ENCODE measurements at places on chromosomes 3 and 15.

GRCh38 chr3:62007036-62007435 is 366.3 kb downstream of the FEZF2 start:
- DNase-seq = no peak

GRCh38 chr15:45126535-45127158 is 3.0 kb downstream of the DUOXA1 start:
- no peak for DNase-seq

GRCh38 chr15:89367485-89368451 is 33.1 kb upstream of the POLG start:
- no peak for DNase-seq

- DNase-seq = no peak
Measured at GRCh38 chr3:36477655-36478054, 97.4 kb downstream of the STAC start.

GRCh38 chr3:71087143-71088018 is 496.1 kb downstream of the FOXP1 start:
- no peak for DNase-seq

GRCh38 chr15:56672721-56673120 is 60.6 kb downstream of the ZNF280D start:
- DNase-seq = no peak

- DNase-seq = no peak
Measured at GRCh38 chr3:105979961-105980360, 111.1 kb upstream of the CBLB start.

- DNase-seq = peak; percentile 66
Measured at GRCh38 chr3:58899159-58899952, 150.5 kb downstream of the CFAP20DC start.

DNA sequence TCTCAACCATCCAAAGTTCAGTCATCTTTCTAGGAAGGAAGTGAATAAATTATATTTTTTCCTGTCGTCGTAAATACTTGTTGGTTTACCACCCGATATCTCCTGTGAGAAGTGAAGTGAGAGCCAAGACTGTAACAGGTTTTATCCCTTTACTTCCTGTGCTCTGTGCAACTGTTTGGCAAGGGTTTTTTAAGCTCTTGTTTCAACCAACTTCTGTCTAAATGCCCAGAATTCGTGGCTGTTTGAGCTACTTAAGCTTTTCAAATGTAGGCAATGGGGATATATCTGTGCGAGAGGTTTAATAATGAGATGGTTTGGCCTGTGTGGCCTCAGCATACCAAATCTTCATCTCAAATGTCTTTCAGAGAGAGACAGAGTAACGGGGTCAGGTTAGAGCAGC is 134.7 kb downstream of the LRTM1 start:
- DNase-seq = no peak

GRCh38 chr3:48524970-48525369 is 21.0 kb upstream of the SHISA5 start:
- no peak for DNase-seq

GRCh38 chr3:17742880-17743657 is 638 bp upstream of the TBC1D5 start:
- no peak for DNase-seq

DNA sequence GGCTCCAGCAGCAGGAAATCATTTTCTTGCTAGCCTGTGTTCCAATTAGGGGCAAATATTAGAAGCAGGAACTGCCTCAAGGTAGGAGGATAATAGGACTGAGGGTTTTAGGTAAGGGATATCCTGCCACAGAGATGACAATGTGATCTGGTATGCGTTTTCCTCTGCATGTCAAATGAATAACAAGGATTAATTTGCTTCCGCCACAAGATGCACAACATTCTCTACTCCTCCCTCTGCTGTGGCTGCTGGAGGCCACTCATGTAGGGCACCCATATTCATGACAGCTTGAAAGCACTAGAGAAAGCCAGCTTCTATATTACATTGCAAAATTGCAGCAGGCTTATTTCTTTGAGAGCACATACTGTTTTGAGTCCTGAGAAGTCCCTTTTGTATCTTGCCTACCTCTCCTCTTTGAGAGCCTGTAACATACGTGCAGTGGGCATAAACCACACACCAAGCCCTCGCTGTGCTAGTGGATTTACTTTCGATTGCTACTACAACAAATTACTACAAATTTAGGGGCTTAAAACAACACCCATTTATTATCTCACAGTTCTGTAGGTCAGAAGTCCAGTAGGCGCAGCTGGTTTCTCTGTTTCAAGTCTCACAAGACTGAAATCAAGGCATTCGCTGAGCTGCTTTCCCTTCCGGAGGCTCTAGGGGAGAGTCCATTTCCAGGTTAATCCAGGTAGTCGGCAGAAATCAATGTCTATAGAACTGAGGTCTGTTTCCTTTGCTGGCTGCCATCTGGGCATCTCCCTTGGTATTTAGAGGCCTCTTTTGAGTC is 5.9 kb upstream of the CD47 start:
- no peak for DNase-seq

- no peak for DNase-seq
Measured at GRCh38 chr15:71761649-71762048, 48.7 kb upstream of the NR2E3 start.

DNA sequence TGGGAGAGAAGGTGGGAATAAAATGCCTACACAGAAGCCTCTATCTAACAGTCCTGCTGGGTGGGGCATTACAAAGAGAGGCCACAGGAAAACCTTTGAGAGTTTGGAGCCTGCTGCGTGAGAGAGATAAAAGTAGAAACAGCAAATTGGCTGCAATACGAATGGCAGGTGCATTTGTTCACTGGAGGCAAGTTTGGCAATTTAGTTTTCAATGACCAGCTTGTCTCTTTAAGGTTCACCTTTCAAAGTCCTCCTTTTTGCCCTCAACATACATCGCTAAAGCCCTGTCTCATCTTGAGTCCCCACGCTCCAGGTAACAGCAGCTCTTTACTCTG is 405.7 kb downstream of the LSAMP start:
- no peak for DNase-seq

- no peak for DNase-seq
Measured at GRCh38 chr15:92322566-92323355, 70.9 kb upstream of the ST8SIA2 start.

GRCh38 chr3:79297245-79297960 is 470.4 kb downstream of the ROBO1 start:
- no peak for DNase-seq

DNA sequence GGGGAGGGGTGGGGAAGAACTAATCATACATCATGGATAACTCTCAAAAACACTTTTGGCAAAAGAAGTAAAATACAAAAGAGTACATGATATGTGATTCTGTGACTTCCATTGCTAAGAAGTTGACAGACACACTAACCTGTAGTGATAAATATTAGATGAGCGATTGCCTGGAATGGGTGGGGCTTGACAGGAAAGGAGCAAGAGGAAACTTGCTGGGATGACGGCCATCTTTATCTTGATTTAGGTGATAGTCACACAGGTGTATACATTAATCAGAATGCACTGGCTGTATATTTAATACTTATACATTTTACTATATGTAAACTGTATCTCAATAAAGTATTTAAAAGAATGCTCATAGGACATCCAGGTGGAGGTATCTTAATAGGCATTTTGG is 13.1 kb downstream of the PARL start:
- DNase-seq = no peak

DNA sequence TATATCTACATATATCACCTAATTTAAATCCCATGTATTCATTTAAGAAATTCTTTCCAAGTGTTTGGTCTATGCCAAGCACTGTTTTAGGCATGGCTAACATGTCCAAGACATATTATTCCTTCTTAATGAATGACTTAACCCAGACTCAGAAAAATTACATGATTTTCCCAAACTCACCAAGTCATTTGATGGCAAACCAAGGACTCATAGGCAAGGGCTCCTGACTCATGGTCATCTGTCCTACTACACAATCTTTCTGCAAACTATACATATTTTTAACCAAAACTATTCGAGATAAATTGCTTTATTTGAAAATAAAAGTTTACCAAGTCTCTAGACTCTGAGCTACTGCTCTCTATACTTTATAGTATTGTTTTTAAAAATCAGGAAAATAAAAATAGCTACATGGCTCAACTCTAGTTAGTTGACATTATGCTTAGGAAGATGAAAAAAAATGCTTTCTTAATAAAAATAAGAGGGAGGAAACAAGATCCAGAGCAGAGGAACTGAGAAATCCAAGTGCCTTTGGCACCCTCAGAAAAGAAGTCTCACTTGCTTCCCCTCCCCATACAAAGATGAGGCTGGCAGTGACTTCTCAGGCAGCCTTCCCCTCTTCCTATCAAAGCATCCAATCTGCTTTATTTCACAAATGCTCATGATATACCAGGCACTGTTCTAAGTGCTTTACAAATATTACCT is 182.2 kb downstream of the RSL24D1 start:
- DNase-seq = no peak

GRCh38 chr3:55891106-55891505 is 404.0 kb upstream of the WNT5A start:
- no peak for DNase-seq

DNA sequence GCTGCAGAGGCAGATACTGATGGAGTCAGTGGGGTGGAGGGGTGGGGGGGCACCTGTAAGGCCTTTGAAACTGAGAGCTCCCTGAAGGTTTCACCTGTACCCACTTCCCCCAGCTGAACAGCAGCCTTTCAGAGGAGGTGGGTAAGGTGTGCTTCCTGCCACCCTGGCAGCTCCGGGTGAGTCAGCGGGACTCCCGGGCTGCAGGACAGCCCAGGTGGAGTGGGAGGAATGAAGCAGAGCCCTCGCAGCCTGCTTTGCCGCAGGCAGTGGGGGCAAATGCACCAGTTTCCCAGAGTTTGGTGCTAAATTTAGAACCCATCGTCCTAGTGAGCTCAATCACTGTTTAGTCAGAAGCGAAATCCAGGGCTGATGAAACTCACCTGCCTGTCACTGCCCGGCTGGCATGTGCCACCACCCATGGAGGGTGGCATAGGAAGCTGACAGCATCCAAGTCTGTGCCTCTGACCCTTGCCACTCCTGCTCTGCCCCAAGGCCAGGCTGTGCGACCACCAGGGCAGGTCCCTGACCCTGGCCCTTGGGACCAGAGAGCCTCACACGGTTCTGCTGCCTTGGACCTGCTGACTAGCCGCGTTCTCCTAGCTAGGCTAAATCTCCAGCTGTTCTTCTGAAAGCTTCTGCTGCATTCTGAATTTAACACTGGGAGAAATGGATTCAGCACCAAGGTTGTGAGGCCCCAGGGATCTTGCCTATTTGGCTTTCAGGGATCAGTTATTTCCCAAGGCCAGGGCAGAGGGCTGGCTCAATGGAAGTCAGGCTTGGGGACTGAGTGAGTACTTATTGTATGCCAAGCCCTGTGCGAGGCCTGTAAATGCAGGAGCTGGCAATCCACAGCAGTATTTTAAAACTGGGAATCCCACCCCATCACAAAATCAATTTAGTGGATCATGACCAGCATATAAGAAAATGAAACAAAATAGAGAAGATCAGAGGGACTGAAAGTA is 67.3 kb upstream of the RASGRF1 start:
- DNase-seq = no peak

DNA sequence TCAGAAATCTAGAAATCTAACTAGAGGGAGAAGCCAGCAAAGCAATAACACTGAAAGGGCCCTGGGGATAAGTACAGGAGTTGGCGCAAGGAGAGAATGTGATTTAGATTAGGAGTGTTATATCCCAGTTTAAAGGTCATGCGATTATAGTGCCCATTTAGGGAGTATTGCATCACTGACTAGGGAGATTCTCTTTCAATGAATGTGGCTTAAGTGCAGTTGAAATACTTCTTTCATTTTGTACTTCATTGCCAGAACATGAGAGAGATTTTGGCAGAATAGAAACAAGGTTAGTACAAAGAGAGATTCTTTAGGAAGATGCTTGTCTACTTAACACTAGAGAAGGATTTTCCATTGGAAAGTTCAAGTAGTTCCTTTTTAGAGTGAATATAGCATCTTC is 13.9 kb downstream of the ROBO2 start:
- DNase-seq = no peak

- DNase-seq = peak; percentile 31
Measured at GRCh38 chr15:78455749-78456148, 17.7 kb downstream of the IREB2 start.

DNA sequence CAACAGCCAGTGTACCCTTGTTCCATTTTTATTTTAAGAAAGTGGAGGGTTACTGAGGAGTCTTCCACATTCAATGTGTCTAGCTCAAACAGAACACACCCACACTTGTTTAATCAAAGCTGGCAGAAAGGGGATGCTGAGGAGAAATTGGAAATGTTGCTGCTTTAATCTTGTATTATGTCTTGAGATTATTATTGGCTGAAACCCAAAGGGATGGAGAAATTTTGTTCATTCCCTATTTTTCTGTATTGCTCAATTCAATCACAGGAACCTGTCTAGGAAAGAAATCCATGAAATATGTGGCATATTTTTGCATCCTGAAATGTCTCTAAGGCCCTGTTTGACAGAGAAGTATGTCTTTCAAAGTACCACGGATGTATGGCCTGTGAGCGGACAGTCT is 238.0 kb downstream of the MYRIP start:
- DNase-seq = no peak

GRCh38 chr15:40040770-40041169 is 1.8 kb upstream of the SRP14 start:
- no peak for DNase-seq

- no peak for DNase-seq
Measured at GRCh38 chr3:45906681-45907407, 20.5 kb downstream of the CCR9 start.

GRCh38 chr3:29268651-29269050 is 12.2 kb upstream of the RBMS3 start:
- no peak for DNase-seq

GRCh38 chr3:170690661-170690981 is 104.7 kb upstream of the SLC7A14 start:
- no peak for DNase-seq

- no peak for DNase-seq
Measured at GRCh38 chr3:101074518-101074917, 81.3 kb upstream of the ABI3BP start.

- DNase-seq = no peak
Measured at GRCh38 chr15:70324001-70324974, 226.6 kb upstream of the TLE3 start.

- DNase-seq = no peak
Measured at GRCh38 chr3:134486577-134487041, 752 bp downstream of the CEP63 start.

DNA sequence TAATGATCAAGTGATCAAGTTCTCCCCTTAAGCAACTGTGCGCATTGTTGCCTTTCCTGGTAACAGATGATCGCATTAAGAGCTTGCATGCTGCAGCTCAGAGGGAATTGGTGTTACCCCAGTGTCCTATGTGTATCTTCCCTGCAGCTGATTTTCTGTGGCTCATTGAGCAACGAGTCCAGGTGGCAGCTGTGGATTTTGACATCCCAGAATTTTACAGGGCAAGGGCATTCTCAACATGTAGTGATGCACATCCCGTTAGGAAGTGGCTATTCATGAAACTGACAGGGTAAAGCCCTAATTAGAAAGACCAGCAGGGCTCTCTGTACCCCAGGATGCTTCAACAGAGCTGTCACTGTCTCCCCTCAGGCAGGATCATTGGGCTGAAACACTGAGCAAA is 232.8 kb downstream of the AGBL1 start:
- DNase-seq = no peak

GRCh38 chr3:183116025-183116614 is 16.8 kb upstream of the MCCC1 start:
- DNase-seq = no peak

GRCh38 chr3:16828815-16829214 is 55.9 kb upstream of the PLCL2 start:
- DNase-seq = no peak

GRCh38 chr15:58114812-58115211 is 23.4 kb upstream of the AQP9 start:
- no peak for DNase-seq

- DNase-seq = no peak
Measured at GRCh38 chr3:54870423-54870822, 57.4 kb downstream of the LRTM1 start.

Data from heart right ventricle (tissue), 16 donors.